ENCODE measurements at places on chromosomes 1 and 21.

GRCh38 chr1:1085171-1085841 is 11.2 kb upstream of the RNF223 start:
- DNase-seq, result no peak

GRCh38 chr1:170685166-170685565 is 21.2 kb downstream of the PRRX1 start:
- DNase-seq, result no peak

DNA sequence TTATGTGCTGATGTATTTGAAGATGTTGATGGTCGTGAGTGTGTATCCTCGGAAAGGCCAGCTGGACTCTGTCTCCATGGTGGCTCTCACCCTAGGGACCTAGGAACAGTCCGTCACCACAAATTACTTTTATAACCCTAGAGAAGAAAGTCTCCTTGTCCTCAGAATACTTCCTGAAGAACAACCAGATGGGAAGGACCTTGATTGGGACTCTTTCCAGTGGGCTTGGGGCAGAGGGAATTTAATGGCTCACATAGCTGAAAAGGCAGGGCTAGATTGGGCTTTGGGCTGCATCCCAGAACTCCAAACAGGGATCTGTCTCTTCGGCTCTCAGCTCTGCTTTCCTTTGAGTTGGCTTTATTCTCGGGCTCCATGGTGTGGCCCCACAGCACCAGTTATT is 90.8 kb downstream of the TBX19 start:
- no peak for DNase-seq

GRCh38 chr21:35905096-35905962 is 155.0 kb downstream of the SETD4 start:
- no peak for DNase-seq

DNA sequence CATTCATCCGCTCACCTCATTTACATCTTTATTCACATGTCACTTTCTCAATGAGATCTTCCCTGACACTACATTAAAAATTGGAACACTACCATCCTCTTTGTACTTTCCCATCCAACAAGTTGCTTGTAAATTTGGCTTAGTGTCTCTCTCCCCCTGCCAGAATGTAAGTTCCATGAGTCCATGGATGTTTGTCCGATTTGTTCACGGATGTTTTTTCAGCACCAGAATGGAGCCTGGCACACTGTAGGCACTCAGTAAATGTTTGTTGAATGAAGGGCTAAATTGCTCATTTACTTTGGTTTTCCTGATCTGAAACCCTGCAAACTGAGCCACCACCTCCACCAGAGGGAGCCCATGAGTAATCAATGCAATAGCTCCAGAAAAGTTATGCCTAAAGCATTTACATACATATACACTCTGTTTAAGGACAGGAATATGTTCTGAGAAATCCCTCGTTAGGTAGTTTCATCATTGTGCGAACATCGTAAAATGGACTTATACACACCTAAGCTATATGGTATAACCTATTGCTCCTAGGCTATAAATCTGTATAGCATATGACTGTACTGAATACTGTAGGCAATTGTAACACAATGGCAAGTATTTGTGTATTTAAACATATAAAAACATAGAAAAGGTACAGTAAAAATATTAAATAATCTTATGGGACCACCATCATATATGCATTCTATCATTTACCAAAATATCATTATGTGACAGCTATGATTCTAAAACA is 2.8 kb upstream of the EYA3 start:
- DNase-seq, result peak; percentile 26

GRCh38 chr1:18608534-18608933 is 22.1 kb upstream of the PAX7 start:
- DNase-seq, result no peak

DNA sequence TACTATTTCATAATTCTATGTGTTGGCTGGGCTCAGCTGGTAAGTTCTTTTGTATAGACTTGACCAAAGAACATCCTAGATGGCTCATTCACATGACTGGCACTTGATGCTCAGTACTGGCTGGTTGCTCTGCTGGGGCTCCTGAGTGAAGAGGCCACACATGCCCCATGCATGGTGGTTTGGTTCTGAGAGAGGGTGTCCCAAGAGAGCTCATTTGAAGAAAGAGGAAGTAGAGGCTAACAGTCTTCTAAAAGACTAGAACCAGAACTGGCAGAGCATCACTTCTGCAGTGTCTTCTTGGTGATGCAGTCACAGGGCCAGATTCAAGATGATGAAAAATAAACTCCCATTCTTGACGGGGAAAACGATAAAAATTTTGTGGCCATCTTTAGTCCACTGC is 5.2 kb upstream of the BACH1 start:
- no peak for DNase-seq

DNA sequence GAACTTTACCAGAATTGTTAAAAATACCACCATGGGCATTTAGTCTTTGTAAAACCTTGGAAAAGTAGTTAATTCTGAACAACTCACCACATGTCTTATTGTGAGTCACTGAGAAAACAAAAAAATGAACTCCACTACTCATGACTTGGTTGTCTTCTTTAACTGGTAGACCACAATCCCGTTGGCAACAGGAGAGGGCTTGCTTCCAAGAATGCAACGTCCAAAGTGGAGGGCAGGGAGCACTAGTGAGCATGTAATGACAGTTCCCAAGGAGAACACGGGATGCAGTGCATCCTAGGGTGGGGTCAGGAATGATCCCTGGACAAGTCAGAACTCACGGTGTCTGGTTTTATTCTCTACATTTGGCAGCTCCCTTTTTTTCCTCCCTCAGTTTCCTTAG is 15.2 kb upstream of the HMCN1 start:
- DNase-seq, result no peak

GRCh38 chr21:33264561-33264960 is 1.6 kb upstream of the IL10RB start:
- DNase-seq, result no peak

DNA sequence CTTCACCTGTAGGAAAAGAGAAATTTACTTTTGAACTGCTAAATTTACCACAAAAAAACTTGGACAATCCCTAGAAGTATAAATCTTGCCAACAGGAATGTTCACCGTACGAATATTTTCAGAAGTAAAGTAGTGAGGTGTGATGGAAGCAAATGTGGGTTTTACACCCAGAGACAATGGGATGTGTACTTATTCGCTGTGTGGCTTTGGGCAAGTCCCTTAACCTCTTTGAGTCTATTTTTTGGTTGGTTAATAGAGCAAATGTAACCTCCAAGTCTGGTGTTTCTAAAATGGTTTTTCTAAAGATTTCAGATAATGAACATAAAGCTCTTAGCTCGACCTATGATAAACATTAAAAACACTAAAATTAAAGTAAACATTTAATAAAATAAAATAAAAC is 51.2 kb downstream of the TPR start:
- no peak for DNase-seq

DNA sequence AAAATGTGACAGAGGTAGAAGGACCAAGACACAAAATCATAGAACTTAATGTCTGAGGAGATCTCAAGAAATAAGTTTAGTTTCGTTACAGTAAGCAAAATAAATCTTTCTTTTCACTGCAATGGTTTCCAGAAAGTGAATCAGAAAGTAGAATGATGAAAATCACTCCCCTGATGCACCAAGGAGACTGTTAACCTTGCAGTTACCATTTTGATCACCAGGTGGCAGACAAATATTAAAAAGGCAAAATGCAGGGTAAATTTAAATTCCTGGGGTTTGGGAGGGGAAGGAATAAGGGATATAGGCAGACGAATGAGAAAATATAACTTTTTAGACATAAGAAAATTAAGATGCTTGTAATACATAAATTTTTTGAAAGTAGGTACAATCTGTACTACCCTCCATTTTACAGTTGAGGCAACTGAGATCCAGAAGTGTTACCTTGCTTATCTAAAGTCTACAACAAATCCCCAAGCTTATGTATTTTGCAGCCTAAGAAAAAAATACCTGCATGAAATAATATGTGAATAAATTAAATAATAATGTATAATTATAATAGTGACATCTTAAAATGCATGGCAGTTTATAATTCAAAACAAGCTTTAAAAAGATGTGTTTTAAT is 253.2 kb downstream of the CRB1 start:
- DNase-seq, result no peak

GRCh38 chr1:204983136-204983535 is 59.9 kb upstream of the CNTN2 start:
- DNase-seq, result no peak

- DNase-seq, result no peak
These were observed 36.4 kb upstream of the CFAP126 start for GRCh38 chr1:161404051-161404597.

- no peak for DNase-seq
These were observed 2.4 kb downstream of the IGSF21 start for GRCh38 chr1:18109756-18110597.

DNA sequence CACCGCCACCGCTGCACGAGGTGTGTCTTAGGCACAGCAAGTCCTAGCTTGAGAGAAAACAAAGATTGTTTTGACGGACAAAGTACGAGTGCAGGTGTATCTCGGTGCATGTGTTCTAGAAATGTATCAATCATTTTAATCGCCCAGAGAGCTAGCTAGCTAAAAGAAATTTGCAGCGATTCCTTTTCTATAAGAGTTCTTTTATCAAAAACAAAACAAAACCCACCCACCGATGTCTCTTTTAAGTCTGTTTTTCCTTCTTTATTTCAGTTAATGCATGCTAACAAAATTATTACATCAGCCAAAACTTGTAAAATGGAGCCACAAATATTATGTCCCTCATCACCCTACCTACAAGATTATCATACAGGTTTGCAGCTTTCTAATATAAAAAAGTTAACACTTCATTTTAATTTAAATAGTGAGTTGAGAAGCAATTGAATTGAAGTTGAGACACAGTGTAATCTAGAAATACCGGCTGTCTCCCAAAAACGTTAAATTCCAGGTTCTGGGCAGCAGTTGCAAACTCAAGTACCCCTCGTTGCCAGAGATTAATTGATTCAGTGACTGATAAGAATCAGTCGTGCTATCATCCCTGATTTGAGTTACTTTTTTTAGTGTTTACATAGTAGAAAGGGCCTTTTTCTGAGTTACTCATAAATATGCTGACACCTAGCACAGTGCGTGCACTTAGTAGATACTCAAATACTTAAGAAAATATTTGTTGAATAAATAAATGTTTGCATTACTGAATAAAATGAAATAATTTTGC is 1.5 kb upstream of the SYDE2 start:
- DNase-seq, result no peak

GRCh38 chr1:27099135-27099586 is 55.8 kb downstream of the SLC9A1 start:
- no peak for DNase-seq

DNA sequence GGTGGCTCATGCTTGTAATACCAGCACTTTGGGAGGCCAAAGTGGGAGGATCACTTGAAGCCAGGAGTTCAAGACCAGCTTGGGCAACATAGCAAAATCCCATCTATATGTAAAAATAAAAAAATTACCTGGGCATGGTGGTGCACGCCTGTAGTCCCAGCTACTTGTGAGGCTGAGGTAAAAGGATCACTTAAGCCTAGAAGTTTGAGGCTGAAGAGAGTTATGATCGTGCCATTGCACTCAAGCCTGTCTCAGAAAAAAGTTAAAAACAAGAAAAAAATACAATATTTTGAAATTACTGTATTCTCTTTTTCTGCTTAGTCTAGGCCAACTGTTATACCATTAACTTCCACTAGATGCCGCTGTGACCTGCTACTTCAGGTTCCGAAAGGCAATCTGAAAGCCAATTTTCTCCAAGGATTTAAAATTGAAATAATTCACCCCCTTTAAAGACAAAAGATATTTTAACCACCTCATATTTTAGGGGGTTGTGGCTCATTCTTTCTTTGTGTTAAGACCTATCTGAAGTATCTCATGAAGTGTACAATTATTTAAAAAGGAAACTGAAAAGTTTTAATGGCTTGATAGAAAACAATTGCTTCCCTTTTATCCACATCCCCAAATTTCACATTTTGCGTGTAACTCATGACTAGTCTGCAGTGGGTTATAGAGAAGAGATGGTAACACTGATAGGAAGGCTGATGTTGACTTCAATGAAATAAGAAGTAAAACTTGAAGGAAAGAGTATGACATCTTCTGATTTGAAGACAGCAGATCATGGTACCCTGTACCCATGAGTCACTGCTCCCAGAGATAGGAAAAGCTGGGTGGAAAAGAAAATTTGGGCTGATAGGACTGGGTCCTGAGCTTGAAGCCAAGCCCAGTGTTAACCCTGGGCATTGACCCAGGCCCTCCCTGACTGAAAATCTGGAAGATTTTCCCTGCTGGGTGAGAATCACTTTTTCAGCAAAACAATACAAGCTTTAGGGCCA is 24.4 kb upstream of the CLDN14 start:
- DNase-seq, result no peak

GRCh38 chr1:57026624-57027354 is 61.0 kb upstream of the C8B start:
- no peak for DNase-seq
